ENCODE measurements at places on chromosomes 5 and 9.

DNA sequence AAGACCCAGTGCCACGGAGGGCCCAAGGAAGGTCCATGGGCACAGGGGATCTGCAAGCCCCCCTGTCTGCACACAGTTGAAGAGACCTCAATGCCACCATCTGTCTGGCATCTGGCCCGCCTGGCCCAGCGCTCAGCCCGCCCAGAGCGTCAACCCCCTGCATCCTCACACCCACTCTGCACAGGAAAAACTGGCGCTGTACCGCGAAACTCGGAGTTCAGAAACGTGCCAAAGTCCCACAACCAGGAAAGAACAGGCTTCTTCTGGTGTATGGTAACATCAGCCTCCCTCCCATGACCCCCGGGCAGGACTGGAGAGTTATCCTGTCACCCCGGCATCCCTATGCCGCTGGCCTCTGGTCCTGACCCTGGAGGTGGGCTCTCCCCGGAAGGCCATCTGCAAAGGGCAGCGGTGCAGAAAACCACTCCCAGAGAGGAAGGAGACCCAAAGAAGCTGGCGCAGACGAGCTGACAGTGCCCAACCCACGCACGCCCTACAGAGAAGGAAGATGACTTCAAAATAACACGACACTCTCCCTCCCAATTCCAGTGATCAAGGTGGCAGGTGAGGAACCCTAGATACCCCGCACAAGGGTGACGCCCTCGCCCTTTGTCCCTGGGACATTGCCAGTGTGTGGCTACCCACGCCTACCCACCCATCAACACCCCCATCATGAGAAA lies 18.9 kb downstream of the VAV2 start:
- no peak for DNase-seq

DNA sequence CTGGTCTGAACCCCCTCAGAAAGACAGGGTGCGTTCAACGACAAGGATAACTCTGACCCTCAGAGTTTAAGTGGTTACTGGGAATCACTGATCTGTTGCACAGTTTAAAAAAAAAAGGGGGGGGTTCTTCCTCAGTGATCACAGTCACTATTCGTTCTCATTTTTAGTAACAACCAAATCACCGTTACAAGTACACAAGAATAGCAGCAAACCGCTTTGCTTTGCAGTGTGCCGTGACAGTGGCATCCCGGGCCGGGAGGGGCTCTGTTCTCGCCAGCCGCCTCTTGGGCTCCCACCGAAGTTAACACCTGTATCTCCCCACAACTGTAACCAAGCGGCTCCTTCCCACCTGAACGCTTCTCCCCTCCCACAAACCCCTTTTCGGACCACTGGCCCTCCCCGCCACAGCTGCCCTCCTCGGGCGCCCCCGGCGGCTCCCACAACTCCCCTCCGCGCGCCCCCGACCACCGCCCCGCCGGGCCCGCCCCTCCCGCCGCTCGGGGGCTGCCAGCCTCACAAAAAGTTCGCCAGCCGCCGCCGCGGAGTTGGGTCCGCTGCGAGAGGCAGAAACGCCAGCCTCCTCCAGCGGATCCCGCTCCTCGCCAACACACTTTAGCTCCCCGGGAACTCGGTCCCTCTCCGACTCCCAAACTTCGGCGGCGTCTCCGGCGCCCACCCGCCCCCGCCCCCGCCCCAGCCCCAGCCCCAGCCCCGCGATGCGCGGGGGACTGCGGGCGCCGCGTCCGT lies 1.2 kb downstream of the SSBP2 start:
- no peak for DNase-seq

- no peak for DNase-seq
Measured at GRCh38 chr9:34457266-34458012, 931 bp downstream of the FAM219A start.

DNA sequence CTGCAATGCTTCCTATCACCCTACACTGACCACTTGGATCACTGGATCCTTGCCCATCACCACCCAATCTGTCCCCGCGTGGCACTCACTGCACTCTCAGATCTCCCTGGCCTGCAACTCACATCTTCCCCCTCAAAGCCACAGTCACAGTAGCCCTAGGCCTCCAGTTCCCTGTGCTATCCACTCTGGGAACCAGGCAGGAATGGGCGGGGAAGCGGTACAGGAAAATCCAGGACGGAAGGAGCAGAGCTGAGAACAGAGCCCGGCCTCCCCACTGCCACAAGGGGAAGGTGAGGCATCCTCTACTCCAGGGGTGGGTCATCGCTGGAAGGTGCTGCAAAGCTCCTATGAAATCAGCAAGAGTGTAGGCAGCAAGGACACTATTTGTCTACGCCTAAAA lies 102.6 kb downstream of the ESM1 start:
- no peak for DNase-seq

GRCh38 chr5:151958111-151958510 lies 33.5 kb upstream of the GLRA1 start:
- no peak for DNase-seq

DNA sequence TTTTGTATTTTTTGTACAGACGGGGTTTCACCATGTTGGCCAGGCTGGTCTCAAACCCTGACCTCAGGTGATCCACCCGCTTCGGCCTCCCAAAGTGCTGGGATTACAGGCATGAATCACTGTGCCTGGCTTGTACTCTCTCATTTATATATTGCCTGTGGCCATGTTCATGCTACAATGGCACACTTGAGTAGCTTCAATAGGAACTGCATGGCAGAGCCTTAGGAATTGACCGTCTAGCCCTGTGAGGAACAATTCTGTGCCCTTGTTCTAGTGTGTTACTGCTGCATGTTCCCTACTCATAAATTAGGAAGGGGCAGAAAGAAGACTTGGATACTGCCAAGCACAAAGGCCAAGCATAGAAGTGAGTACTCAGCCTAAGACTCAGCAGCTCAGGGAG lies 104.2 kb downstream of the LIFR start:
- no peak for DNase-seq

GRCh38 chr9:134320868-134321471 lies 5.3 kb upstream of the RXRA start:
- no peak for DNase-seq

- no peak for DNase-seq
Measured at GRCh38 chr5:32928761-32929160, 217.6 kb downstream of the NPR3 start.

GRCh38 chr9:128026773-128027541 lies 40.2 kb downstream of the NAIF1 start:
- no peak for DNase-seq

DNA sequence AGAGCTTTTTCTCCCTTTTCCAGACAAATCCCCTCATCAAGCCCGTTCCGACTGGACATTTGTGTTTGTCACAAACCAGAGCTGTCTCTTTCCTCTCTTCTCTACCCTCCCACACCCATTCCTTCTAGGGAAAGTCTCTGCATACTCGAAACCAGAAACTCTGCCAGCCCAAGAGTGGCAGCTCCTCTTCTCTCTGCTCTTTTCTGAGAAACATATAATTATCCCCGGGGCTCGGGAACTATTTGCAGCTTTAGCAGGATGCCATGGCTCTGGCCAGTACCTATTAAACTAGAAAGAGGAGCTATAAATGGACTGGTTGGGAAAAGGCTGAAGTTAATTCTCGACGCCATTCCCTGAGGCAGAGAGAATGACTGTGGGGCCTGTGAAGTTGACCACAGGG lies 82.6 kb downstream of the SH3PXD2B start:
- DNase-seq: no peak

- DNase-seq: no peak
Measured at GRCh38 chr5:99005506-99005905, 76.7 kb upstream of the CHD1 start.

- no peak for DNase-seq
Measured at GRCh38 chr5:108765647-108766046, 17.9 kb downstream of the FER start.

GRCh38 chr5:129609710-129610109 lies 138.2 kb upstream of the MINAR2 start:
- DNase-seq: no peak
